ENCODE measurements at places on chromosomes 11 and 22. TPM values are rescaled to one million over a fixed set of nuclear protein-coding genes. Genes with fewer than 3 reads are reported as not detected.

GRCh38 chr22:20021196-20022181 lies 579 bp downstream of the TANGO2 start:
- peak; percentile 70 for DNase-seq

GRCh38 chr11:8624698-8625097 lies 30.7 kb upstream of the STK33 start:
- no peak for DNase-seq

- DNase-seq, result no peak
These were observed 54.7 kb upstream of the CCDC89 start for GRCh38 chr11:85740481-85741400.

- DNase-seq, result peak; percentile 72
These were observed 1.1 kb upstream of the CHRM4 start for GRCh38 chr11:46392421-46393230.

DNA sequence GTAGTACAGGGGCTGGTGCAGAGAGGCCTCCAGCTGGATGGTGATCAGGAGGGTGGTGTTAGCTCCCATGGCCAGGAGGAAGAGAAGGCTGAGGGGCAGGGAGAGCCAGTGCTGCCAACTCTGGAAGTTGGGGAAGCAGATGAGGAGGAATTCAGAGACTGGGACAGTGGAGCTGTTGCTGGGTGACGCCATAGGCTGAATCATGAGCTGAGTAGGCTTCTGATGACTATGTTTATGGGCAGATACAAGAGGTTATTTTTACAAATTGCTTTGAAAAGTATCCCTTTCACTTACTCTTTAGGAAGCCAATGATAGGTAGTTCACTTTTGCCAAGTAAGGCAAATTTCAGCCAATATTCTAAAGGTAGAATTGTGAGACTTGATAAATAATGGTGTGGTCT lies 3.1 kb downstream of the OR56A1 start:
- DNase-seq, result no peak

- DNase-seq, result peak; percentile 34
These were observed 1.1 kb downstream of the CSTF3 start for GRCh38 chr11:33160136-33160535.

- DNase-seq, result peak; percentile 48
These were observed 1.5 kb downstream of the GALNT18 start for GRCh38 chr11:11620173-11620920.

- DNase-seq, result no peak
These were observed 14.1 kb downstream of the DGAT2 start for GRCh38 chr11:75782540-75783263.

GRCh38 chr11:112235750-112236390 lies 9.6 kb downstream of the PTS start:
- DNase-seq, result no peak

DNA sequence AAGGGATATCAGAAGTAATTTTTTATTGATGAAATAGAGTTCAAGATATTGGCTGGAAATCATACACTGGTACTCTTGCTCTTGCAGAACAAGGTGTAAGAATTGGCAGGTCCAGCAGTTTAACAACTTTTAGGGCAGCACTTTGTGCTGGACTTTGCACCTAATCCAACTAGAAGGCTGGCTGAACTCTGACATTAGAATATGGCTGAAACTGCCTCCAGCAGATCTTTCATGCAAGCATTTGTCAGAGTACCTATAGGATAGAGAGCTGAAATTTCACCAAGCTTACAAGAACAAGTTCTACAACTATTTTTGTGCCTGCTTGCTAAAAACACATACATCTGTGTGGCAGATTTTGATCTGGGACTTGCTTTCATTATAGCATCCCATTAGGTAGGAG lies 17.2 kb downstream of the HPS5 start:
- no peak for DNase-seq

- no peak for DNase-seq
These were observed 12.0 kb upstream of the MRGPRD start for GRCh38 chr11:68992743-68993255.

DNA sequence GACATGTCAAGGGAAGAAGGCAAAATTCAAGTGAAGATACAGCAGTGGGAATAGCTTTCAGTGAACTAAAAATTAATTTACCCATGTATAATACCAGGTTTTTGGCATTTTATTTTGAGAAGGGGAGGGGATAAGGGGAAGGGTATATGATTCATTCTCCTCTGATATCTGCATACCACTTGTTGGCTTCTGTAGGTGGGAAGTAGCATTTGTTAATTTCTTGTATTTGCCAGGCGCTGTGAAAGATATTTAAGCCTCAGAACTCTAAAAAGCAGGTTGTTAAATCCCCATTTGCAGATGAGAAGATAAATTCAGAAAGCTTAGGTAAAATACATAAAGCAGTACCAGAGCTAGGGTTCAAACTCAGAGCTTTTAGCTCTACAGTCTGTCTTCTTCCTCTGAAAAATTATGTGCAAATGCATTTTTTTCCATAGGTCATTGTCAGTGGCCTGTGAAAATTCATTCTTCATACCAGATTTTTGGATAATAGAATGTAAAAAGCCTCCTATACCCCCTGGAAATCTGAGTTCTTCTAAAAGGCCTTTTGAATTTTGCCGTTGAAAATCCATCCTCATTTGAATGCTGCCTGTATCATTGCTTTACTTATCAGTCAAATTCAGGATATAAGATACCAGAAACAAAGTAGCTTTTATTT lies 221.3 kb downstream of the DDX10 start:
- DNase-seq, result no peak

The KCNJ1 gene
- total RNA-seq, result not detected

The GTSE1 gene
- total RNA-seq, result 21.5 TPM

Data from RPMI7951 (cell line).